Stimulated activated CD8-positive, alpha-beta memory T cell treated with anti-CD3 and anti-CD28 coated beads, Interleukin-7, amount 100 ng/mL, for 48 hours (primary cell): ENCODE measurements at places on chromosomes 4 and X.
A peak's percentile ranks its signal among the peaks of the same experiment; 100 is the strongest.

DNA sequence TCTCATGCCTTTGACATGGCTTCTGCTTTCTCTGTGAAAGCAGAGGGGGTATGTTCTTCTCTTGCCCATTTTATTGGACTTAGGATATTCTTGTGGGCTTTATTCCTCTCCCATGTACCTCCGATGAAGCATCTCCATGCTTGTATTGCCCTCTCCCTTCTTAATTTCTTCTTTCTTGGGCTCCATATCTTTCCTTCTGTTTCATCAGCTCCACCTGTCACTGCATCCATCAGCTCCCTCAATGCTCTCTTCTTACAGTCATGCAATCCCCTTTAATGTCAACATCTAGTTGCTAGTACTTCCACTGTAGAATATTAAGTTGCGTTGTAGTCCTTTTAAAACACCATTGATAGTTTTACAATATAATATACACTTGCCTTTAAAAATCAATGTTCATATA lies 257.6 kb downstream of the GPAT3 start:
- no peak for DNase-seq

- DNase-seq = no peak
Observed at GRCh38 chrX:144722307-144722706, 525.0 kb upstream of the SPANXN1 start.

GRCh38 chrX:21885568-21885967 lies 29.8 kb downstream of the YY2 start:
- DNase-seq = no peak

- no peak for DNase-seq
Observed at GRCh38 chr4:107945809-107946208, 14.5 kb downstream of the CYP2U1 start.

- DNase-seq = no peak
Observed at GRCh38 chr4:36870121-36870520, 374.4 kb upstream of the NWD2 start.

DNA sequence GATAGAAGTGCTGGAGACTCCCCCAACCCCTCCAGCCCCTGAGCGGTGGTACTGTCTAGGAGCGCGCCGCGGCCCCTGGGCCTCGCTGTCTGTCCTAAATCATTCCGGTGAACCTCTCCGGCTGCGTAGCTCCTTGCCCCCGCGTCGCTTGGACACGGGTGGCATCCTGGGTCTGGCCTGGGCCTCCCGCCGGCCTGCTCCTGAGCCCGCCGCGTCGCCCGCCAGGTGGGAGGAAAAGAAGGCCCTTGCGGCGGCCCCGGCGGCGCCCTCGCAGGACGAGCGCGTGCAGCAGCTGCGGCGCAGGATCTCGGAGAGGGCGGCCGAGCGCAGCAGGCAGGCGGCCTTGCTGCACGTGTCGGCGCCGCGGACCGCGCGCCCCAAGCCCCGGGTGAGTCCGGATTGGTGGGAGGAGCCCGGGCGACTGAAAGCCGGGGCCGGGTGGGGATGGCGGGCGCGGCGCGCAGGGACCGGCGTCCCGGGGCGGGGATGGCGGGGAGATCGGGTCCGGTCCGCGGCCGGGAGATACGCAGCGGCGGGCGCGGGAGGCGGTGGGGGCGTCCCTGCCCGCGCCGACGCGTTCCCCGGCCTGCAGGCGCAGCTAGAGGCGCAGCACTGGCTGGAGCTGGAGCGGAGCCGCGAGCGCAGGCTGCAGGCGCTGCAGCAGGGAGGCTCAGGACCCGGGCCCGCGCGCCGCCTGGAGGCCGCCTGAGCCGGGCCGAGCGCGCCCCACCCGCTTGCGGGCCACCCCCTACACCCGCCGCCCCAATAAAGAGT lies 6.5 kb upstream of the RNF4 start:
- peak; percentile 26 for DNase-seq

DNA sequence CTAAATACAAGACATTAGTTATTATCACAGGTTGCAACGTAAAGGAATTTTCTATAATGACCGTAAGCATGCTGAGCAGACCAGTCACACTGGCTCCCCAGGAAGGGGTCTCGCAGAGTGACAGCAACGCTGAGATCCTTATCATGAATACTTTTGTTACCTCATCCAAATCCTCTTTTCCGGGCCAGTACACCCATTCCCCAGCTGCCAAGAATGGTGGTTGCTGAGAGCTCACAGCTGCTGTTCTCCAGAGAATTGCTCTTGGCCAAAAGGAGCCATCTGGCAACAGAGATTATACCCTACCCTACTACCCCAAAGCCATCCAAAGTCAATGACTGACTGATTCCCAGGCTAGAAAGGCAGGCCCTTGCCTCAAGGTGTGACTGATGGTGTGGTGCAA lies 91.6 kb downstream of the FUNDC1 start:
- DNase-seq = no peak

- no peak for DNase-seq
Observed at GRCh38 chr4:42618023-42618422, 38.9 kb downstream of the ATP8A1 start.

- DNase-seq = no peak
Observed at GRCh38 chr4:87781569-87781968, 17.8 kb upstream of the IBSP start.

- DNase-seq = no peak
Observed at GRCh38 chr4:89248879-89249281, 58.7 kb downstream of the GPRIN3 start.

DNA sequence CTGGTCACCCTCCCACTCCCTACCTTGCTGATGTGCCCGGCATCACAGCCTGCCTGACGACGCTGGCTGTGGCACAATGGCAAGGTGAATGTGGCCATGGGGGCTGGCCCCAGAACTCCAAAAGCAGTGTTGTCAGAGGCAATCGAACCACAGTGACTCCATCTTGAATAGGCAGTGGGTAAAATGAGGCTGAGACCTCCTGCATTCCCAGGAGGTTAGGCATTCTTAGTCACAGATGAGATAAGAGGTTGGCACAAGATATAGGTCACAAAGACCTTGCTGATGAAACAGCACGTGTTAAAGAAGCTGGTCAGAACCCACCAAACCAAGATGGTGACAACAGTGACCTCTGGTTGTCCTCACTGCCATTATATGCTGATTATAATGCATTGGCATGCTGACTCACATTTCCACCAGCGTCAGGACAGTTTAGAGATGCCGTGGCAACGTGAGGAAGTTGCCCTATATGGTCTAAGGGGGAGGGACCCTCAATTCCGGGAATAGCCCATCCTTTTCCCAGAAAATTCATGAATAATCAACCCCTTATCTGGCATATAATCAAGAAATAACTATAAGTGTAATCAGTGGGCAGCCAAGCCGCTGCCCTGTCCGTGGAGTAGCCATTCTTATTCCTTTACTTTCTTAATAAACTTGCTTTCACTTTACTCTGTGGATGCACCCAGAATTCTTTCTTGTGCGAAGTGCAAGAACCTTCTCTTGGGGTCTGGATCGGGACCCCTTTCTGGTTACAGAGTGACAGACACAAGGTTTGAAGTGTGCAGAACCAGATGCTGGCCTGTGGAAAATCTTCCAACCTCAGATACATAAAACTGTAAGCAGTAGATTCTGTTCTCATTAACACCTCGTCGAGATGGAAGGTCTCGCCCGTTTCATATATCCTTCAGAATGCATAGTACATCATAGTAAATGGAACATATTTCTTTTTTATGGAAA lies 26.8 kb upstream of the CLDN24 start:
- peak; percentile 13 for DNase-seq

DNA sequence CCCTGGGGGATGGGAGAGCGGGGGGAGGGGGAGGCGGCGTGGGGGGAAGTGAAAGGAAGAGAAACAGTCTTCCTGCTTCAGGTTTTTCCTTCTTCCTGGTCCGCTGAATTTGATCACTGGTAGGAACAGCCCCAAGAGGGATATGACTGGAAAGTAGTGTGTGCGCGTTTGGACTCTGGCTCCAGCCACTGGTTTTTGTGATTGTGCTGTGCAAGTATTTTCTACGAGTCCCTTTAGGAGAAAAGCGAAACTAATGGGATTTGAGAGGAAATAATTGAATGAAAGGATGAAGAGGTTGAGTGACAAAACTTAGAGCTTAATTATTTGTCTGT lies 836 bp downstream of the PRRG1 start:
- DNase-seq = no peak

- DNase-seq = no peak
Observed at GRCh38 chr4:68129793-68130192, at the start of gene TMPRSS11F. Gene TMPRSS11F (minus strand): TSS chr4:68129869. CDS start chr4:68129820, 49 bp downstream.

DNA sequence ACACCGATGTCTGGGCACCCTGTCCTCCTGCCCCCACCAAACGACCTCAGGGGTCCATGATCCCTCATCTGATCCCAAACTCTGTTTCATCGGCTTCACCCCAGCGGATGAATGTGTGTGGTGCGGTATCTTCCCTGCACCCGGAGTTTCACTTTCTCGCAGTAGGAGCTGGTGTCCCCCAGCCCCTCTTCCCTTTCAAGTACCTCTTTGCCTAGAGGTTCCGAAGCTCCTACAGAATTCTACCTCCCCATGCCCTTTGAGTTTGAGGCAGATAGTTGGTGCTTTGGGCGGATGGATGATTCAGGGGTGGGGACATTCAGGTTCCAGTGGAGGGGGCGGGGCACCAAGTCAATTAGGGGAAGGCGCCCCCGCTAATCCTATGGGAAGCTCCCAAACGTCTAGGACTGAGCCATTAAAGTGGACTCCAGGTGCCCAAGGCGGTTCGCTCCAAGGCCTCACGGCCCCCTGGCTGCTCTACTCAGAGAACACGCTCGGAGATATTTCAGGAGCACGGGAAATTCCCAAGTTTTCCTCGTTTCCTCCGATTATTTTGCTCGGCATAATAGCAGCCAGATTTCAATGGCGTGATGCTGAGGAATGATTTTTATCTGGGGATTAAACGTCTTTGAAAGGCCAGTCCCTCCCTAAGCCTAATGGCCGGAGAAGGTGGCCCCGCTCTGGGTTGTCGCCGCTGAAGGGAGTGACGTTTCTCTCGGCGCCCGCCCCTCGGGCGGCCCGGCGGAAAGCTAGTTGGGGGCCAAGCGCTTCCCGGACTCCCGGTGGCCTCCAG lies 1.3 kb downstream of the MSX1 start:
- DNase-seq = no peak

DNA sequence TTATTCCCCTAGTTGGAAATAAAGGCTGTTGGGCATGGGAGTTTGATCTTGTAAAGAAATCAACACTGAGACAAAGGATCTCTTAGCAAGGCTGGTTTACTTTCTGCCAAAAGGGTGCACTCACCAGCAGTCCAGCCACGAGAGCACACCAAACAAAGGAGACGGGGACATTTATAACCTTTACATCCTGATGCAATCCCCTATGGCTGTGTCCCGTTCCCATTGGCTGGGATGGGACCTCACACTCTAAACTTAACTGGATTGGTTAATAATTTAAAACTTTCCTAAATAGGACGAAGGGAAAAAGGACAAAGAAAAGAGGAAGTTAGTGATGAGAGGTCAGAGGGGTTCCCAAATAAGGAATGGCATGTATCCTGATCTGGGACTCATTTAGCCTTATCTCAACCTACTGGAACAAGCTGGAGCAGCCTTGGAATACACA lies 17.9 kb downstream of the METAP1 start:
- DNase-seq = no peak

DNA sequence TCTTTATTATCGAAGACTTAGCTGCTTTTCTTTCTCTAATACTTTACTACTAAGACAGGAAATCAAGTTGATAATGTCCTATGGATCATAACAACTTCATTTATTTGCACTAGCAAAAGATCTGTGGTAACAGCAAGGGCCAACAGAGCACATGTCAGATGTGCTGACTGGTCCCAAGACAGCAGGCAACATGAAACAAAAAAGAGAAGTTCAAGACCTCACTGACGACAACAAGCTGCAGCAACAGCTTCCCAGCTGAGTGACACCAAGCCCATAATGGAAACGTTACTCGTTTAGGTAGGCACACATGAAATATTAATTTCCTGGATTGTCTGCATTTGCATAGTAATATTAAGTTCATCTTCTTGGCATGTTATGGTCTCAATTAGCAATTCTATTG lies 126.9 kb downstream of the UNC5C start:
- DNase-seq = no peak

- DNase-seq = peak; percentile 60
Observed at GRCh38 chrX:118495958-118496762, 545 bp downstream of the DOCK11 start.

GRCh38 chr4:168907119-168907698 lies 102.8 kb downstream of the CBR4 start:
- DNase-seq = no peak

GRCh38 chr4:1523506-1523905 lies 117.3 kb upstream of the NKX1-1 start:
- no peak for DNase-seq

DNA sequence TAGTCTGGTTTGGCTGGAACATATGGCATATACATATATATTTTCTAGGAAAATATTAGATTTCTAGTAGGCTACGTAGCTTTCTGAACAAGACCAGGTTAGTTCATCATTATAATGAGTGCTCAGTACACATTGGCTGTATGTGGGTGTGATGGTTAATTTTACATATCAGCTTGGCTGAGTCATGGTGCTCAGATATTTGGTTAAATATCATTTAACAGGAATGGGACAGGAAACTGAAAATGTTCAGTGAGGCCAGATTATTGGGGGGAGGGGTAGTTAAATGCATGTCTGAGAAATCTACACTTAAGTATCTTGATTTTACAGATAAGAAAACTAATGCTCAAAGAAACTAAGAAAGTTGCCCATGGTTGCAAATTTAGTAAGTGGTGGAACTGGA lies 160.1 kb downstream of the RBMX2 start:
- DNase-seq = no peak

- no peak for DNase-seq
Observed at GRCh38 chr4:23235628-23236390, 543.1 kb downstream of the GBA3 start.

DNA sequence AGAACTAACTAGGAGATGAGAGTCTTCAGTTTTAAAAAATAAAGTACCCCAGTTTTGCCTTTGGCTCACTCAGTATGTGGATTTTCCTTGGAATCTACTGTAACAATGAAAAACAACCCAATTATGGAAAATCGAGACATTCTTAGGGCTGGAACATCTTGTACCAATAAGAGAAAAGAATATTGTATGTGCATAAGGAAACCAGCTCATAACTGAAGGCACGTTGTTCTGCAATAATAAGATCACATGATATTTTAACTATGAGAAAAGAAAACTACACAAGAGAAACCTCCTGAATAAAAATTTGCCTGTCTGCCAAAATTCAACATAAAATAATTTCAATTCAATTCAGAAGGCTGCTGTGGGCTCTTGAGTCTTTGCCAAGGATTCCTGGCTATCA lies 261.8 kb upstream of the EDNRA start:
- no peak for DNase-seq
